ENCODE measurements at places on chromosomes 6 and 20.
A peak's percentile ranks its signal among the peaks of the same experiment; 100 is the strongest.

DNA sequence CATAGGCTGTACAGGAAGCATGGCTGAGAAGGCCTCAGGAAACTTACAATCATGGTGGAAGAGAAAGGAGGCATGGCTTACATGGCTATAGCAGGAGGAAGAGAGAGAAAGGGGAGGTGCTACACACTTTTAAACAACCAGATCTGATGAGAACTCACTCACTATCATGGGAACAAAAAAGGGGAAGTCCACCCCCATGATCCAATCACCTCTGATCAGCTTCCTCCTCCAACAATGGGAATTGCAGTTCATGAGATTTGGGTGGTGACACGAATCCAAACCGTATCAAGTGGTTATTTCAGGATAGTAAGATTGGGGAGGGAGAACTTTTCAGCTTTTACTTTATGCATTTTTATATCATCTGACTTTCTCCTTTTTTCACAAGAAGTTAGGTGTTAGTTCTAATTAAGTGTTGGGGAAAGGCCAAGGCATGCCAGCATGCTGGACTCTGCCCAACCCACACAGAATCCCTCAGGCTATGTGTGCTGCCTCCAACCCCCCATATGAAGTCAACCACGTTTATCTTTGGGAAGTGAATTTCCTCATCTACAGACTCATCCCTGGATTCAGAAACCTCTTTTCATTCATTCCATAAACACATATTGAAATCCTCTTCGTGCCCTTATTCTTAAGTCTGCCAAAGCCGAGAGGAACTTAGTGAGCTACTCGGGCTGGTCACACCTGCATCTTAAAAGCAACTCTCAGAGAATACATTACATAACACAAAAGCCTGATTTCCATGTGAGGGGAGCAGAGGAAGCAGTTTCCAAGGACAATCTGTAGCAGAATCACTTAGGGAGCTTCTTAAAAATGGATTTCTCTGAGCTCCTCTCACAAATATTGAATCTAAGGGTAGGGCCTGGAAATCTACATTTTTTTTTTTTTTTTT lies 16.7 kb upstream of the CLIC5 start:
- no peak for DNase-seq

DNA sequence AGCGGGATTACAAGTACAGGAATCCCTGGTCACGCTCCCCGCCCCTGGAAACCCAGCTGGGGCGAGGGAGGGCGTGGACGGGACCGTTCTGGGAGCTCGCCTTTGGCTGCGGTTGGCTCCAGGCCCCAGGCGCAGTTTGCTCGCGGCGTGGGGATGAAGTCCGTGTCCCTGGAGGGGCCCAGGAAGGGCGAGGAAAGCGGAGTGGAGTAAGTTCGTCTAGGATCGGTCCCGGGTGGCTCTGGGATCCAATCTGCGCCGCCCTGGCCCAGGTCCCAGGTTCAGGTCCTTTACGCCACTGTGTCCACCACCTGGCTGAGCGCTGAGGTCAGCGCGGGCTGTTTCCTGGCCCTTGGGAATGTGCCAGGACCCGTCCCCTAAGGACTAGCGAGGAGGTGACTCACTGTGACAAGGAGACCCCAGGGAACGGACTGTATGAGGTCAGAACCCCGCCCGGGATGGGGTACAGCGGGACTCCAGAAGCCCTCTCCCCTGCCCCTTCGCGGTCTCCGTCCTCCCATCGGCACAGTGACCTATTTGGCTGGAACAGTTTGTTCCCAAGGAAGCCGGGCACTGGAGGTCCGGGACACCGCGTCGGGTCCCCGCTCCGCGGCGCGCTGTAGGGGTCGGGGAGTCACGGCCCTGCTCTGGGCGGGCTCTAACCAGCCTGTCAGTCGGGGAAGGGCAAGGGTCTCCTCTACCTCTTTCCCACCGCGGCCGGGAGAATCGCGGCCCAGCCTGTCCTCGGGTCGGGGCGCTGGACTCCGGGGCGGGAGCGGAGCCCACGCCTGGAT lies 724 bp downstream of the CDKN1A start:
- no peak for DNase-seq

- DNase-seq, result no peak
Observed at GRCh38 chr20:20327746-20328145, 40.2 kb upstream of the INSM1 start.

- DNase-seq, result no peak
Observed at GRCh38 chr6:44072452-44072958, 54.7 kb downstream of the MRPL14 start.

GRCh38 chr6:15114061-15114460 lies 131.8 kb upstream of the JARID2 start:
- DNase-seq, result no peak

DNA sequence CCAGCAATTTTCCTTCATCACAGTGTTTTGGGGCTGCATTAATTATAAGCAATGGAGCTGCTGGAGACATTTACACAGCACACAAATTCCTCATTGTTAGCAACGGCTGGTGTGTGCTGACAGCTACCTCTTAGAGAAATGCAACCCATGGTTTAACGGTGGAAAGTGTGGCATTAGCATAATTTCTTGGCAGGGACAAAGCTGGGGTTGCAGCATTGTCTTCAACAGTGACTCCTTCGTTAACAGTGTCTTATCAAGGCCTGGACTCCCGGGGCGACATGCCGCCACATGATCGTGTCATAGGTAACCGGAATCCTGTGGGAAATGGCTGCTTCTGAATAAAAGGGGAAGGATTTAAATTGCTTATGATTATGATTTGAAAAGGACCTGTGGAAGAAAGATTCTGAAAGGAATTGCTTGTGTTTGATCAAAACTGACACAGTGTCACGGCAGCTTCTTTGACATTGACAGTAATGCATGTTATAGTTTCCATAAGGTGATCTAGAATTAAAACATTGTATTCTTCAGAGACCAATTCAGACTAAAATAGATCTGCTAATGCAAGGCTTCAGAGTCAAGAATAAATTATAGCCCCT lies 128.0 kb downstream of the UST start:
- DNase-seq, result no peak

DNA sequence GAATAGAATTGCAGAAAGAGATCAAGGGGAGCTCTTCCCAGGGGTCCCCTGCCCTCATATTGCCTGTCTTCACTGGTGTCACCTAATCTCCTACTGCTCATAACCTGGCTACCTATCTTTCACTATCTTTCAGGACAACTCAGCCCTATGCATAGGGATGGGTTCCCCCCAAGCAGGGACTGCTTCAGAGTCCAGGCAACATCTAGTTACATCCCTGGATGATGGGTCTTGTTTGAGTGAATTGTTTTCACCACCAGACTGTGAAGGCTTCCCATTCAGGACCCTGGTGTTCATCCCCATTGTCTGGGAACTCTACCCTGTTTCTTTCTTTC lies 850 bp upstream of the HECA start:
- DNase-seq, result no peak

- no peak for DNase-seq
Observed at GRCh38 chr6:21524201-21524600, 69.3 kb upstream of the SOX4 start.

DNA sequence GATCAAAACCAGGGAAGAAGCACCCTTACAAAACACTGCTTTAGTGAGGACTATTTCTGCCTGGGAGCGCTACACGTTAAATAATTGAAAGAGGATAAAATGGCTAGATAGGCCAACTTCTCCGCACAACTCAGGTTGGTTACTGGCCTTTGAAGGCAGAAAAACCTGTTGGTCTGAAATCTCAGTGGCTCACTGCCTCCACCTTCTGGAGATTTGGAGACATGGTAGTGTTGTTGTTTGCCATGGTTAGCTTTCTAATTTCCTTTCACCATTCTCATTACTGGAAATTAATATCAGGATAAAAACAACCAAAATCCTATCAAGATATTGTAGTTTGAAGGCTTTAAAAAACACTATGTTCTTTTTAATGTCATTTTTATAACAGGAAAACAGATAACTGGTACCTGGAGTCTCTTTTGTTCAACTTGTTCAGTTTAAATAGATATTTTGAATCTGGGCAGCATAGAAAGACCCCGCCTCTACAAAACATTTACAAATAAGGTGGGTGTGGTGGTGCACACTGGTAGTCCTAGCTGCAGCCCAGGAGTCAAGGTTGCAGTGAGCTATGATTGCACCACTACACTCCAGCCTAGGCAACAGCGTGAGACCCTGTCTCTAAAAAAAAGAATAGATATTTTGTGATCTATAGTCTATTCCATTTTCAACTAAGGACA lies 27.5 kb upstream of the BCLAF1 start:
- DNase-seq, result peak; percentile 29

- DNase-seq, result no peak
Observed at GRCh38 chr6:108714101-108714765, 134.0 kb upstream of the ARMC2 start.

- DNase-seq, result no peak
Observed at GRCh38 chr6:106431972-106432371, 71.5 kb downstream of the CRYBG1 start.

DNA sequence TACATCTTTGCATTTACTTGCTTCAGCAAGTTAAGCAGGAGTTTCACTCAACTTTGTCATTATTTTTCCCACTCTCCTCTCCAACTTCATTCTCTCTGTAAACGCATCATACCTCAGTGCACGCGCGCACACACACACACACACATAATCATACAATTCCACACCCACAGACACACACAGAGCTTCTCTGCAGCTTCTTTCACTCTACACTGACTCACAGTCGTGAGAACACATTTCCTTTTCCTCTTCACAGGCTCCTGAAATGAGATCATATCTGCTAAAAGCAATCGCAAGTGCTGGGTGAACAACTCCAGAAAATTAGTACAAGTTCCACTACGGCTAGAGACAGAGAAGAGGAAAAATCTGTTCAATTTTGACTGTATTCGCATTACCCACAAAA lies 215.4 kb downstream of the PTPRT start:
- DNase-seq, result no peak

DNA sequence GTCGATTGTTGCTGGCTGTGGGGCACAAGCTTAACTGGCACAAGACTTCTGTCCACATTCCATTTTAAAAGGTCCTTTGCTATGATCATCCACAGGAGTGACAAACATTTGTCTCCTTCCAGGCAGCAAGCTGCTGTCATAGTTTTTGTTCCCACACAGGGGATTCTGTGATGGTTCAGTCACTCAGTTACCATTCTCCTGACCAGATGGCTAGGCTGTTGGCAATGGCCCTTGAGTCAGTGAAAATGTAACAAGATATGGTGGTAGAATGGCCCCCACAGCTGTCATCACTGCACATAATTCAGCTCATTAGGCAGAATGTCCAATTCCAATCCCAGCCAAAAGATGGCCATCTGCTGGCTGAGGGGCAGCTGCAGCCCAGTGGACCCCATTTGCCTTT lies 13.7 kb downstream of the BPIFA1 start:
- no peak for DNase-seq

GRCh38 chr6:157517601-157518359 lies 136.8 kb downstream of the ZDHHC14 start:
- no peak for DNase-seq

GRCh38 chr20:59618131-59618530 lies 13.8 kb downstream of the PHACTR3 start:
- no peak for DNase-seq

GRCh38 chr20:16537025-16537665 lies 36.1 kb downstream of the KIF16B start:
- no peak for DNase-seq

DNA sequence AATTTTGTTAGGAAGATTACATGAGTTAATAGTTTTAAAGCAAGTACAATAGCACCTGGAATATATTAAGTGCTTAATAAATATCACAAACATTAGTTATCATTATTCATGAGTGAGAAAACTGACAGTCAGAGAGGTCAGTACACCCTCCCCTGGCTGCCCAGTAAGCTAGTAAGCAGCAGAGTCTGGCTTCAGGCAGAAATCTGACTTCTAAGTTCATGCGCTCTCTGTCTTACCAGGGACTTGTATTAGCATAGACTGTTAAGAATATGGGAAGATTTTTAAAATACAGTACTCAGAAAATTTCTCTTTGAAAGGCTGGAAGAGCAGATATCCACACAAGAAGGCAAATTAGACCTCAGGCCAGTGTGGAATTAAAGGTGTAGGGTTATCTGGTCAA lies 40.8 kb downstream of the BCAS1 start:
- DNase-seq, result no peak

DNA sequence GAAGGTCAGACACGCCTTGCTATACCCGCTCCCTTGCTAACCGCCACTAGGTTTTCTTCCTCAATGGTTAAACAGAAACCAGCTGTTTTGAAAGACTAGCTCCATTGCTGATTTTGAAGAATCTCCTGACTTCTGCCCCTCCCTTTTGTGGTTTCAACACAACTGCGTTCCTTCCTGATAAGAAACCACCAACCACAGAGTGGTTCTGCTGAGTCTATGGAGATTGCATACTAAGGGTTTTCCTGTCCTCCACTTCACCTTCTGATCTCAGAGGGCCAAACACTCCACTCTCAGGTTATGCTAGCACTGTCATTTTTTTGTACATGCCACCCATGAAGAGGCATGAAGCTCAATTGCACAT lies 207.9 kb downstream of the MYLK4 start:
- DNase-seq, result peak; percentile 12

- DNase-seq, result no peak
Observed at GRCh38 chr6:91243436-91243835, 656.6 kb upstream of the MAP3K7 start.

DNA sequence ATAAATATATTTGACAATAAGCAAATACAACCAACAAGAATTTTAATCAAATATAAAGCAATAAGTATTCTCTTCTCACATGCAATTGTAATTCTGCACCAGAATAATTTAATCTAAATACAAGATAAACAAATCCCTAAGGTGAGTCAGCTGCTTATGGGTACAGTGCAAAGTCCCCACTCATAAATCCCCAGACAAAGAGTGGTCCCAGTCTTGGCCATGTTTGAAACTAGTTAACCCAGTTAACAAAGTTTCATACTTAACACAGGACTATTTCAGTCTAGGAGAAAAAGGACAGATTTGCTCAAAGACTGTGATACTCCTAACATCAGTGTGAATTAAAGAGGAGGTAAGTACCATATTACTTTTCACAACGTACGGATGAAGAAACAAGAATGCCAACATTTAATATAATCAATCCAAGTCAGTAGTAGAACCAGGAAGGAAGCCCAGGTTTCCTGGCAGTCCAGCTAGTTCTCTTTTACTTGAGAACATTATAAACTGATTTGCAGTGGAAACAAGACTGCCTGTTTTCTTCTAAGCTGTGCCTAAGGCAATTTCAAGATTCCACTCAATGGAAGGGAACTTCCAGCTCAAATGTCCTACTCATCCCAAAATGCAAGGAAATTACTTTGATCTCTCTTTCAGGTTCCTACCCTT lies 10.4 kb downstream of the SAMD3 start:
- no peak for DNase-seq

- no peak for DNase-seq
Observed at GRCh38 chr6:36788768-36789167, 50.5 kb downstream of the CPNE5 start.

- no peak for DNase-seq
Observed at GRCh38 chr6:166465003-166465399, 82.3 kb upstream of the MPC1 start.

DNA sequence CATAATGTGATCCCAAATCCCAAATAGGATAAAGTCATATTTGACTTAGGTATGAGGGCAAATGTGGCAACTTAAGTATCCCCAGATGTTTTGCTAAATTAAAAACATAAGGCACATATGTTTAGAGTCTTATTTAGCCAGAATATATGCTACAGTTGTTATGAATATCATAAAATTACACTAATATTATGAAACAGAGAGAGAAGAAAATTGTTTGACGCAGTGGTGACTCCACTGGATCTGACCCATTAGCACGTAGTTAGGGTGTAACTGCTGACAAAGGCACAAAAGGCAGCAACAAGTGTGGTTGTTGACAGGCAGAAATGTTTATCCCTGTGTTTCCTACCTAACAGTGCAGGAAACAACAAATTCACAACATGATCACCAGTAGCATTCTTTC lies 152.4 kb upstream of the THBS2 start:
- no peak for DNase-seq

GRCh38 chr6:8436966-8437365 lies 1.6 kb upstream of the SLC35B3 start:
- DNase-seq, result no peak

Data from GM19239 (cell line).